ENCODE measurements at places on chromosomes 12 and 14.

GRCh38 chr12:28882444-28882843 is 266.6 kb upstream of the FAR2 start:
- no peak for DNase-seq

GRCh38 chr14:104305511-104306449 is 167.4 kb downstream of the KIF26A start:
- DNase-seq = no peak

DNA sequence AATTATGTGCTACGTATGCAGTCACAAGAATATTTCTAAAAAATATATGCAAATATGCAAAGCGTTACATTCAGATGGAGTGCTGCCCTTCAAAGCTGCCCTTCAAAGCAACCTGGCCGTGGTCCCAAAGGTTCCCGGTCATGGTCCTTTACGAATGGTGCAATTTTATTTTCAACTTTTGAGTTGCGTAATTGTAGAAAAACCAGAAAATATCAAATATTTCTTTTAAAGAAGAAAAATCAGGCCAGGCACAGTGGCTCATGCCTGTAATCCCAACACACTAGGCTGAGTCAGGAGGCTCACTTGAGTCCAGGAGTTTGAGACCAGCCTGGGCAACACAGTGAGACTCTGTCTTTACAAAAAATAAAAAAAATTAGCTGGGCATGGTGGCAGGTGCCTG is 21.4 kb downstream of the CLSTN3 start:
- no peak for DNase-seq

GRCh38 chr14:73231981-73232851 is 5.1 kb upstream of the PAPLN start:
- peak; percentile 26 for DNase-seq

DNA sequence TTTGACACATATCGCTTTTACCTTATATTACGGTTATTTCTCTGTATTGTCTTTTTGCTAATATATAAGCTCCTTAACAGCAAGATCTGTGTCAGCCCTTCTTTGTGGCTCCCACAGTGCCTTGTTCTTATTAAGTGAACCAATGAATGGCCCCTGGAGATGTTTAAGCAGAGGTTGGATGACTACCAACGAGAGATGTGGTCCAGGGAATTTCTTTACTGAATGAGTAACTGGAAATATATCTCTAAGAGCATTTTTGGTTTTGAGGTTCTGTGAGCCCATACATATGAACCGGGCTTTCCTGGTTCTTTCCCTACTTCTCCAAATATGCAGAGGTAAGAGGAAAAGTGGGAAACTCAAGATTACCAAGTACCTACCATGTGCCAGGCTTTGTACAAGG is 23.5 kb downstream of the CALCOCO1 start:
- DNase-seq = no peak

DNA sequence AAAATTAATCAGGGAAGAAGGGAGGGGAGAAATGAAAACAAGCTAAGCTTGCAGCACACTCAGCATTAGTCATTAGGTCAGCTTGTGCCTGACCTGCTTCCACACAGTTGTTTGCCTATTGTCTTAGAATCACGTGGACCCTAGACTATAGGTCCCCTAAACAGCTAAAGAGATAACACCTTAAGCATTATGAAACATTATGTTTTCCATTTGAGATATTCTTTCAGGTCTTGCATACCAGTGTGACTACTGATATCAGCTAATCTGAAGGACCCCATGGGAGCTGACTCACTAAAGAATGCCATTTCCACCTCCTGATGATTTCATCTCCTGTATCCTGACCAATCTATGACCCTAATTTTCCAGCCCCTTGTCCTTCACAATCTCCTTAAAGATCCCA is 154.1 kb upstream of the FUT8 start:
- DNase-seq = no peak

DNA sequence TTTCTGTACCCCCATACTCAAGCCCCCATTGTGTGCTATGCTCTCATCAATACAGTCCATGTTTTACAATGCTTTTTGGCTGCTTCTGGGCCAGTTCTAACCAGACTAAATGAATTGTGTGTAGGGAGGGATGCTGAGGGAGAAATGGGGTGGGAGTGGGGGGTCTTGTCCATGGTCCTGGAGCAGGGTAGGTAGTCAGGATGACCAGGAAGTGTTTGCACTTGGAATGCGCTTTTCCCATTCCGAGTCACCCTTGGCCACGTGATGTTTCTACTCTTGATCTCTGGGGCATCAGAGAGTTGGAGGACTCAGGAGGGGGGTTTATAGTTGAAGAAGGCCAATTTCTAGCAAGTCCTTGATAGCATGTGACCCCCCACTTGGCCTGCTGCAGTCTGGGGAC is 1.2 kb upstream of the SMIM41 start:
- DNase-seq = no peak

GRCh38 chr12:45660330-45660729 is 69.2 kb upstream of the ARID2 start:
- DNase-seq = no peak

DNA sequence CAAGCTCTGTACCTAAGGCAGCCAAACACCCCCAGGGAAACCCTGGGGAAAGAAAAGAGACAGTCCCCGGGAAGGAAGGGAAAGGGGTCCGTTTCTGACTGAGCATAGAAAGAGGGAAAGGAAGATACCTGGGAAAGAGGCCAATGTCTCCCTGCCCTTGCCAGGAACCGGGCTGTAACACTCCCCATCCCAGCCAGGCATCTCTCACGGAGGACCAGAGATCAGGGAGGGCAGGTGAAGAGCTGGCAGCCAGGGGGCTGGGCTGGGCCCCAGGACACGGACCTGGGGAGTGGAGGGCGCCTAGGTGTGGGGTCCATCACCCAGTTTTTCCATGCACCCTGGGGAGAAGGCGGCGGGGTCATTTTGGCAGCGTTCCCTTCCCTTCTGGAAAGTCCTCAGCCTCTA is 18.9 kb upstream of the PLEKHH1 start:
- DNase-seq = peak; percentile 87

- DNase-seq = peak; percentile 39
Observed at GRCh38 chr12:75812271-75813018, 219.1 kb downstream of the PHLDA1 start.

DNA sequence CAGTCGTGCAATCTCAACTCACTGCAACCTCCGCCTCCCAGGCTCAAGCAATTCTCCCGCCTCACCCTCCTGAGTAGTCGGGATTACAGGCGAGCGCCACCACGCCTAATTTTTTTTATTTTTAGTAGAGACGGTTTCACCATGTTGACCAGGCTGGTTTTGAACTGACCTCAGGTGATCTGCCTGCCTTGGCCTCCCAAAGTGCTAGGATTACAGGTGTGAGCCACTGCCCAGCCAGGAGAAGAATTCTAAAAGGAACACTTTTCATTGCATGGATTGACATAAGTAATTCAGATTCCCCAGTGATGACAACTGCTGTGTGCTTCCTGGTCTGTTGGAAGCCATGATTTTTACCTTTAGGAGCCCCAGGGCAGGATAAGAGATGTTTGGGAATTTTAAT is 22.1 kb downstream of the DMAC2L start:
- no peak for DNase-seq

DNA sequence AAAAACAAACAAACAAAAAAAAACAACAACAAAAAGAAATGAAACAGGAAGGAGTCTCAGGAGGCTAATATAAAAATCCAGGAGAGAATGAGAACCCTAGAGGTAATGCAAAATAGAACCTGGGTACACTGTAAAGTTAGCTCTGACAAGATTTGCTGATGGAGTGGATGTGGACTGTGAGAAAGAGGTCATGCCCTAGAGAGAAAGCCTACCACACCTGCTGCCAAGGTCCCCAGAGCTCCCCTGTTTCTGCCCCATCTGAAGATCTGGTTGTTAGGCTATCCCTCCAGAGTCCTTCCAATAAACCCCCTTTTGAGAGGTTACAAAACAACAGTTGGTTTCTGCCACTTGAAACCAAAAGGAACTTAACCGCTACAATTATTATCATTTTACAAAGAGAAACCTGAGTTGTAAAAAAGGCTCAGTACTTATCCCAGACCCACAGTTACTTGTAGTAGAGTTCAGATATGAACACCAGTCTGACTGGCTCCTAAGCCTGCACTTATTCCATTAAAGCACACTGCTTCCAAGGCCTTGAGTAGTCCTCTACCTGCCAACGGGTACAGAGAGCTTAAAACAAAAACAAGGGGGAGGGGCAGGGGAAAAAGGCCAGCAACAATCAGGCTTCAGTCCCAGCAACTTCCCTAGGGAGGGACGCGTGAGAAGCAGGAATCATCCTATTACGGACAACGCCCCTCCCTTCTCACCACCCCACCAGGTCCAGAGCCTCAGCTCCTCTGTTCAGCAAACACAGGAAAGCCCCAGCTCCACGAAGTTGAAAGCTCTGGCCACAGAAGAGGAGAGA is 27.7 kb downstream of the PPP1R13B start:
- DNase-seq = peak; percentile 47

- DNase-seq = no peak
Observed at GRCh38 chr14:36942522-36943245, 229.7 kb downstream of the SLC25A21 start.

GRCh38 chr14:93955850-93956481 is 20.4 kb downstream of the ASB2 start:
- peak; percentile 60 for DNase-seq

DNA sequence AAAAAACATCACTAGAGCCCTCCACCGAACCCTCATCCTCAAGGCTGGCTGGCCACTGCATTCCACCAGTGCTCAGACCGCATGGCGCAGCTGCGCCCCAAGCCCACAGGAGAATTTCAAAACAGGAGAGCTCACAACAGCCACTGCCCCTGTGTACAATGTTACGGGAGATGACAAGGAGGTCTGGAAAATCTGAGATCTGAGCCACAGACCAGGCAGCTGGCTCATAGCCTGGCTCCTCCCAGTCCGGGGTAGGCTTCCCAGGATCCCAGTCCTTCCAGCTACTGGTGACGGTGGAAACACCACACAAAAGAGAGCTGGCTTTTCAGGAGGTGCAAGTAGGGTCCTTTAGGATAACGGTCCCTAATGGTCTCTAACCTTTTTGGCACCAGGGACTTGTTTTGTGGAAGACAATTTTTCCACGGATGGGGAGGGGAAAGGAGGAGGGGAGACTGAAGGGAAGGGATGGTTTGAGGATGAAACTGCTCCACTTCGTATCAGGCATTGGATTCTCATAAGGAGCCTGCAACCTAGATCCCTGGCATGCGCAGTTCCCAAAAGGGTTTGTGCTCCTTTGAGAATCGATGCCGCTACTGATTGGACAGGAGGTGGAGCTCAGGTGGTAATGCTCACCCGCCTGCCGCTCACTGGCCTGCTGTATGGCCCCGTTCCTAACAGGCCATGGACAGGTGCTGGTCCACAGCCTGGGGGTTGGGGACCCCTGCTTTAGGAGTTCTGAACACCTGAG is 23.0 kb upstream of the NRDE2 start:
- peak; percentile 57 for DNase-seq

- no peak for DNase-seq
Observed at GRCh38 chr14:71225113-71225512, 317.9 kb downstream of the PCNX1 start.

DNA sequence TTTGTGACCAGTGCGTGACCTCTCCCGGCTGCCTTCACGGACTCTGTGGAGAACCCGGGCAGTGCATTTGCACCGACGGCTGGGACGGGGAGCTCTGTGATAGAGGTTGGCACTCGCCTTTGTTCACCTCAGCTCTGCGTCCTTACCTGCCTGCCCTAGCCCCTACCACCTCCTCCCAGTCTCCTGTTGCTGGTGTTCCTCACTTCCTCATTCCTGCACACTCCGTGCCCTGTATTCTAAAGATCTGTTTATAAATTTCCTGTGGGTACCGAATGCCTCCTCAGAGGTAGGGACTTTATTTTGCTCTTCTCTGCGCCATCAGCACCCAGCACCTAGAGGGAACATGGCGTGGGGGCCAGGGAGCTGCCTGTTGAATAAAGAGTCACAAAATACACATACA is 2.3 kb downstream of the DLK1 start:
- DNase-seq = no peak

GRCh38 chr12:1572731-1573130 is 21.6 kb downstream of the FBXL14 start:
- no peak for DNase-seq

- DNase-seq = no peak
Observed at GRCh38 chr12:128383357-128383937, 116.5 kb downstream of the TMEM132C start.

DNA sequence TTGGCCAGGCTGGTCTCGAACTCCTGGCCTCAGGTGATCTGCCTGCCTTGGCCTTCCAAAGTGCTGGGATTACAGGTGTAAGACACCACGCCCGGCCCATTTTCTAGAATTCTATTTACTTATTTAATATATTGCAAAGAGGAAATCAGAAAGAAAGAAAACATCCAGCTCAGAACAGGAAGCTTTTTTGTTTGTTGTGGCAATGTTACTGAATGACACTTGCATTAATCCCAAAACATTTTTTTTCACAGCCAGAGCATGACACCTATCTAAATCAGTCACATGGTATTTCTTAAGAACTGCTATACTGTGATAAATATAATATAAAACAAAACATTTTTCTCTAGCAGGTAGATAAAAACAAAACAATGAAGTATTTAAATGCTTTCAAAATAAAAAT is 12.6 kb downstream of the CFL2 start:
- DNase-seq = no peak

DNA sequence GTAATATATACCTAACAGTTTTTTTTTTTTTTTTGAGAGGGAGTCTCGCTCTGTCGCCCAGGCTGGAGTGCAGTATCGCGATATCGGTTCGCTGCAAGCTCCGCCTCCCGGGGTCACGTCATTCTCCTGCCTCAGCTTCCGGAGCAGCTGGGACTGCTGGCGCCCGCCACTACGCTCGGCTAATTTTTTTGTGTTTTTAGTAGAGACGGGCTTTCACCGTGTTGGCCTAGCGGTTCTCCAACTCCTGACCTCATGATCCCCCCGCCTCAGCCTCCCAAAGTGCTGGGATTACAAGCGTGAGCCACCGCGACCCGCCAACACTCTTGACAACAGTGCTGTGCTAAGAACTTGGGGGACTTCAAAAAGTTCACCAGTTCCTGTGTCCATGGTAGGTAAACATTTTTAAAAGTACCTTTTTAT is 63.5 kb downstream of the FOXG1 start:
- DNase-seq = no peak

DNA sequence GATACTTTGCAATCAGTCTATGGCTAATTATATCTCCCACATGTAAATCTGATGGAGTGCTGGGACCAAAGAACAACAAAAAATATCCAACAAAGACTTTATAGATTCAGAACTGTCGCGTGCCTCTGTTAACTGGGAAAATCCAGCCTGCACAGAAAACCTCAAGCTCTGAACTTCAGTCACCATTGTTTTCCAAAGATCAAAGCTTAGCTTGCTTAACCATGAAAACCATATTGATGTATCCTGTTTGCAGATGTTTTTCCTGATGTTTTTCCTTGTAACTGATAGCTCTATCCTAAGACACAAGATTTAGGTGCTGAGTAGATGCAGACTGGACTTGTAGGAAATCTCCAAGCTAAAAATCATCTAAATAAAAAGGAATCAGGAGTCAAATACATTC is 163.7 kb downstream of the GXYLT1 start:
- no peak for DNase-seq

DNA sequence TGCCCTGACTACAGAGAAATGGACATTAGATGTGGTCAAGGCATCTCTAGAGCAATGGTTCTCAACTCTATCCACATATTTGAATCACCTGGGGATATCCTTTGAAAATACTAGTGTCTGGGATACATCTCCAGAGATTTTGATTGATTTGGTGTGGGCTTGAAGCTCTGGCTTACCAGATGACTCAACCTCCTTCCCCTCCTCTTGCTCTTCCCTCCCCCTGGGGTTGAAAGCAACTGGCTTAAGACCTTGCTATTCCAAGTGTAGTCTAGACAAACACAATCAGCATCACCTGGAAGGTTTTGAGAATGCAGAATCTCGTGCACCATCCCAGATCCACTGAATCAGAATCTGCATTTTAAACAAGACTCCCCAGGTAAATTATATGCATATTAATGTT is 183.8 kb downstream of the DAD1 start:
- DNase-seq = no peak

GRCh38 chr12:54017878-54018467 is 9.2 kb downstream of the HOXC8 start:
- DNase-seq = peak; percentile 88

Data from cerebellar cortex (tissue), 1 donor.